ENCODE measurements at places on chromosomes 7 and 10. TPM values are rescaled to one million over a fixed set of nuclear protein-coding genes. Genes with fewer than 3 reads are reported as not detected.

The TRIL gene
- total RNA-seq: 4.6 TPM

The EBLN1 gene
- not detected for total RNA-seq

The CPA2 gene
- not detected for total RNA-seq

The ABHD11 gene
- total RNA-seq: 7.0 TPM

The H2BK1 gene
- total RNA-seq: not detected

The PNLIPRP2 gene
- total RNA-seq: not detected

- no peak for DNase-seq
These were observed 31.9 kb downstream of the LIPJ start for GRCh38 chr10:88618496-88618895.

DNA sequence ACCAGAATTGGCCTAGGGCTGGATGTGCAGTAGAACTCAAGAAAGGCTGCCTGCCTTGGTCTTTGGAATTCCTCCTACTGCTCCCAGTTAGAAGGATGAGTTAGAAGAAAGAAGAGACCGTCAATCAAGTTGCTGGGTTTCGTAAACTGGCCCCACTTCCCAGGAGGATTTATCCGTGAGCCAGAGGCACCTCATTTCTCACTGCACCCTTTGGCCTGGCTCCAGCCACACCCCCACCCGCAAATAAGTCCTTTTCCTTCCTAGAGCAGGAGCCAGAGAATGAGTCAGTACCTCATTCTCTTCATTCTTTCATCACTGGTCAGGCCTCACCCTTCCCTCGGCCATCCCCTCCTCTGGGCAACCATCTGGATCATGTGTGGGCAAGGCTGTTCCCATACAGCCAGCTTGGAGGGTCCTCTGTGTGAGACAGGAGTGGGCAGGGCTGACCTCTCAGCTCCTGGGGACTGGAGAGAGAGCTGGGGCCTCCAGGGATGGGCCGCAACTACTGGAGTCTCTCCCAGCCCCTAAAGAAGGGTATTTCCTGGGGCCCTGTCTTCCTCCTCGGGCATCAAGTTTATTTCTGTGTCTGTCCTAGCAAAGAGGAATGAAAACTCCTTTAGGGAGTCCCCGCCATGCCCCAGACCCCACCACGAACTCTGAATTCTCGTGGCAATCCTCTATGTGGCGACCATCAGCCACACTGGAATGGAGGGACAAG lies 87.2 kb upstream of the DUSP5 start:
- peak; percentile 88 for DNase-seq

DNA sequence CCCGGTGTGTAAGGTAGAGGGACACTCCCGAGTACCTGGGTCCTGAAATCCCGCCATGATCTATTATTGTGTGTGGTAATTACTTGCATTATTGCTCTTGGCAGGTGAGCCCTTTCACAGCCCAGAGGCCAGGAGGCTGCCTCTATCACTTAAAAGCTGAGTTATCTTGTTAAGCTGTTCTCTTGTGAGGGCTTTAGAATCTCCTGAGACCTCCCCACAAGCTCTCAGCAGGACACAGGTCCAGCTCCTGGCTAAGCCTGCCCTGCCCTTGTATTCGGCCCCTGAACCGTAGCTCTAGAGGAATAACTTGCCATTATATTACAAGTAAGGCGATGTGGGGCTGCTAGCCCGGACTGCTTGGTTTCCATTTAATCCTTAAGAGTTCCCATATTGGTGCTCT lies 13.9 kb downstream of the SND1 start:
- no peak for DNase-seq

DNA sequence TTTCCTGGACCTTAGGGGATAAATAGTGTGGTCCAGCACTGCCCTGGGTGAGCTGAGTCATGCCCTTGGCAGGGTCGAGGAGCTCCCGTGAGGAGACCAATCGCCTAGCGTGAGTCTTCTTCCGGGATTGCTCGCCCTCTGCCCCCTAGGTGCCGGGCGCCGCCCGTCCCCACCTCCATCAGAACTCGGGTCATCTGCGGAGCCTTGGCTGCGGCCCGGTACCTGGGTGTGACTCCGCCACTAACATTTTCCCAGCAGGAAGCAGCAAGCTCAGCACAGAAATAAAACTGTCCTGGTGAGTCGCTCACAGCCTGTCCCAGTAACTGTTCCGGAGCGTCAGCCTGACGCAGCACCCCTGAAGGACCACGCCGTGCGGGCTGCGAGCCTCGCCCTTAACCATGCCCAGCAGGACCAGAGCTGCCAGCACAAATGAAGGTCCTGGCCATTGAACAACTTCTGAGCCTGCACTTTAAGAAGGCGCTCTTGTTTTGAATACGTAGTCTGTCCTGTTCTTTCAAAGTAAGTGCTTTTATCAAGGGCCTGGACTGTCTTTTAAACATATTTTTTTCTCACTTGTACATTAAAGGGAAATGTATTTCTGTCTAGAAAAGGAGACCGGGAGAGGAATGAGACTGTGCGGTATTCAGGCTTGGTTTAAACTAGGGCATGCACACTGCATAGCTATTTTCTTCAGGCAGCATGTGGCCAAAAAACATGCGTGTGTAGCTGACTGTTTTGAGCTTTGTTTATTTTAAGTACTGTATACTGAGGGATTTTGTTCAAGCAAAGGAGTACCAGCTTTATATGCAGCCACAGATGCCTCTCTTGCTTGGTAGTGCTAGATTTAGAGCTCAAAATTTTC lies 136.7 kb downstream of the HECW1 start:
- DNase-seq: no peak

- DNase-seq: no peak
These were observed 4.4 kb upstream of the TRUB1 start for GRCh38 chr10:114933588-114933987.

DNA sequence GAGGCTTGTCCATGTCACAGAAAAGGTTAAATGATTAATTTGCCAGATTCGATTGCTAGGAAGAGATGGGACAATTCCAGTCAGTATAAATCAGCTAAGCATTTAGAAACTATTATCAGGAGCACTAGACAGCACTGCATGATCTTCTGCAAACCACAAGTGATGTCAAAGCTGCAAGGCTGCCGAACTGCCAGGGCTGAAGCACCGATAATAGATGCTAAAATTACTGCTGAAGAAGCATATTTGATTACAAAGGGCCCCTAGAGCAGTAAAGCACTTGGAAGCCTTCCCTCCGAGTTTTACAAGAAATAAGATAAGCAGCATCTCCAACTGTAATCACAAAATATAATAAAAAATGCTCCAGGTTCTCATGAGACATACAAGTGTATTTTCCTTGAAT lies 40.6 kb downstream of the RNLS start:
- DNase-seq: peak; percentile 76

DNA sequence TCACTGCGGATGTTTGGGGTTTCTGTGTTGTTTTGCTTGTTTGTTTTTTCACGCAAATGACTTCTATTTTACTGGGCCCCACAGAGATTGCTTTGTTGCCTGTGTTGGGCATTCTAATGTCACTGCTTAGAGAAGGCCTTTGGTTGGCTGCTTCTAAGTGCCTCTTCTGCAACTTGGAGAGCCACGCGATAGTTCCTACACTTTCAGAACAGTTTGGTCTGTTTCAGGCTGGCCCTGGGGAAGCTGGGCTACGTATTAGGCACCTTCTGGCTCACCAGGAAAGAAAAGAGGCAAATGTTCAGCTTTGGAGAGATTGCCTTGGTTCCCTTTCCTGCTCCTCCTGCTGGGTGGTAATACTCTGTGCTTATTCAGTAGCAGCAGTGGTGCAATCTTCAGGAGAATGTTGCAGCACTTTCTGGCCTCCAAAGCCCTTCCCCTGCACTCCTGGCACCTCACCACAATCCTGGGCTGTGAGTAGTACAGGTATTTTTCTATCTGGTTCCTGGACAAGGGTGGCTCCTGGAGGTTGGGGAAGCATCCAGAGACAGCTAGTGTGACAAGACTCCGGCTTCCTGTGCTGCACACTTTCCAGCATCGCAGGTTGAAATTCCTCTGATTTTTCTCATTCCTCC lies 1.2 kb downstream of the ANTXRL start:
- no peak for DNase-seq

DNA sequence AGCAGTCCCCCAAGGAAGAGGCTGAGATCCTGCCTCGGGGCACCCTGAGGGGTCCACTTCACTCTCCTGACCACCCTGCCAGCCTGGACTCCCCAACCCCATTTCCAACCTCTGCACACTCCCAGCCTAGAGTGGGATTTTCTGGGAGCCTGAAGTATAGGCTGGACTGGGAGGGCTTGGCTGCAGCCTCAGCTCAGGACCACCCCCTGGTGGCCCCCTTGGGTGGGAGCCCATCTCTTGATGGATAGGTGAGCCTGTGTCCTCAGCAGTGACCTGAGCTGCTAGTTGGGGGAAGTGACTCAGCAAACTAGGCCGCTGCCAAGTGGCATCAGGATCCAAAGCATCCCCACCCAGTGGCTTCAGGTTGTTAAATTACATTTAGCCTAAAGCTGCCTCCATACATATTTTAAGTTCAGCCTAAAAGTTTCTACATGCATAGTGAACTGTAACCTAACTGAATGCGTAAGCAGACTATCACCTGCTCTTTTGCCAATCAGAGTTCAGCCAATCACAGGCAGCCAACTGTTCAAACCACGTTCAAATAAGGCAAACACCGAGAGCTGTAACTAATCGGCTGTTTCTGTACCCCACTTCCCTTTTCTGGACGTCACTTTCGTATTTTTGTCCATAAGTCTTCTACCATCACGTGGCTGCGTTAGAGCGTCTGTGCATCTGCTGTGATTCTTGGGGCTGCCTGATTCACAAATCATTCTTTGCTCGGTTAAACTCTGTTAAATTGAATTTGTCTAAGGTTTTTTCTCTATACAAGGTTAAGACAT lies 144.0 kb downstream of the PLPP4 start:
- no peak for DNase-seq
